ENCODE measurements at places on chromosomes 16 and 17.

GRCh38 chr16:52603015-52603414 is 56.1 kb upstream of the TOX3 start:
- no peak for DNase-seq

DNA sequence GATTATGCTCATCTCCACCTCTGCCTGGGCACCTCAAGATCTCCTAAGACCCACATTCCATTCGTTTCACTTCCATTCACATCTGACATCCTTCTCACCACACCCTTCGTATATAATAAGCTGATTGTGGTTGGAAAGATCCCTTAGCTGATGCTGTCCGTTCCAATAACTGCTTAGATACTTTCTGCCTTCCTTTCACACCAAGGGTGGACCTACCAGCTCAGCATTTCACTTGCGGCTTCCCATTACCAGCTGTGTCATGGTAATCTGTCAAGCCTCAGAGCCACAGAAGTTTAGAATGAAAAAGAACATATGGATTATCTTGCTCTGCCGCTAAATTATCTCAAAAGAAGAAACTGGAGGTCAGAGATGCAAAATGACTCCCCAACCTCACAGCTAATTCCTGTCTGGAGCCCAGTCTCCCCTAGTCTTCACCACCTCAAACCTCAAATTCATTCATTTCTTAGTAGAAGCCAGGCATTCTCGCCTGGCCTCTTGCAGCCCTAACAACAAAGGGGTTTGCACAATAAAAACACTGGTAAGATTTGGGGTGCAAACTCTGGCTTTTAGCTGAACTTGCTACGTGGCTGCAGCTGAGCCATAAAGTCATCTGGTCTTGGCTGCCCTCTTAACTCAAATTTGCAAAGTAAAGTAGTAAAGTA is 182.8 kb upstream of the HS3ST3A1 start:
- DNase-seq: no peak

DNA sequence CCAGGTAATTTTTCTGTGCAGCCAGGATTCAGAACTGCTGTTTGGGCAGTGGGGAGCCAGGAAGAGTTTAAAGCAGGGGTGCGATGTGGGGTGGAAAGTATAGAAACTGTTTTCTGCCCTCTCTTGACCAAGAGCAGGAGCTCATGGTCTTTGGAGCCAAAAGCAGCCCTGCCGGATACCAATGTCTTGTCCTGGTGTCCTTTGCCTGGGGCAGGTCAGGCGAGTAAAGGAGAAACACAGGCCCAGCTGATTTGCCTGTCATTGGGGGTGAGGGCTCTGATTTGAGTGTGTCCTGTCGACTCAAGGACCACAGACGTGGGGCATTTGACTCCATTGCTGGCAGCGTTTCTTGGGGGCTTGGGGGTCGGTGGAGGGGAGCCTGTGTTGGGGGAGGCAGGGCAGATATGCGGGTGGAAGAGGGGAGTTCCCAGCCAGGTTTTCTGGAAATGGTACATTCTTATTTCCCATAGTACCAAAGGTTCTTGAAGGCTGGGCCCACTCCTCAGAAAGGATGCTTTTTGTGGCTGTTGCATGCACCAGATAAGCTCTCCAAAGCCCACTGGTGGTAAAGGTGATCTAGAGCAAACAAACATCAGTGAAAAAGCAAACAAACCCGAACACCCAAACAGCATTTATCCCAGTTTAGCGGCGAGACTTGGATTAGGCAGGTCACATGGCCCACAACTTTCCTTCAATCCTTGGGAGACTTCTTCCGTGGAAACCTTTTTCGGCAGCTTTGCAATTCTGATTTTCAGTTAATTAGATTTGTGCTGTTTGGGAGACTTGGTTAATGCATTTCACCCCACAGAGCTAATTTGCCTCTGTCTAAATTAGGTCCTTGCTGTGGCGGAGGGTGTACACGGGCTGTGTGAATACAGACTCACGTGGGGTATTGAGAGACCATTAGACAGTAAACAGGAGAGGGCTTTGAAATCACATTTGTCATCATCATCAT is 59.0 kb downstream of the MSI2 start:
- no peak for DNase-seq

- DNase-seq: no peak
Observed at GRCh38 chr16:89442990-89443726, 47.2 kb downstream of the ANKRD11 start.

DNA sequence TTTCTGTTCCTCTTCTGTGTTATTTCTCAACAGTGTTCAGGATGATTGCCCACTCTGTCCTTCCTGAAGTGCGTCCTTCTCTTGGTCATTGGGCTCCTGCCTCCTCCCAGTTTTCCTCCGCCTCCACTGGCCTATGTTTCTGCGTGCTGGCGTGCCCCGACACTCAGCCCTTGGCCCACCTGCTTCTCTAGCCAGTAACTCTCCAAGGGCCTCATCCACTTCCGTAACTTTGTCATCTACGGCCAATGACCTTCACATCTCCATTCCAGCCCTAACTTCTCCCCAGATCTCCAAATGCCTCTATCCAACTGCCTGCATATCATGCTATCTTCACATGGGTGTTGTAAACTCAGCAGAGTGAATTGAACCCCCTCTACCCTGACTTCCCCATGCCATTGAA is 39.6 kb upstream of the RPL38 start:
- no peak for DNase-seq

GRCh38 chr17:77829843-77830799 is 128.4 kb upstream of the TNRC6C start:
- DNase-seq: peak; percentile 52

DNA sequence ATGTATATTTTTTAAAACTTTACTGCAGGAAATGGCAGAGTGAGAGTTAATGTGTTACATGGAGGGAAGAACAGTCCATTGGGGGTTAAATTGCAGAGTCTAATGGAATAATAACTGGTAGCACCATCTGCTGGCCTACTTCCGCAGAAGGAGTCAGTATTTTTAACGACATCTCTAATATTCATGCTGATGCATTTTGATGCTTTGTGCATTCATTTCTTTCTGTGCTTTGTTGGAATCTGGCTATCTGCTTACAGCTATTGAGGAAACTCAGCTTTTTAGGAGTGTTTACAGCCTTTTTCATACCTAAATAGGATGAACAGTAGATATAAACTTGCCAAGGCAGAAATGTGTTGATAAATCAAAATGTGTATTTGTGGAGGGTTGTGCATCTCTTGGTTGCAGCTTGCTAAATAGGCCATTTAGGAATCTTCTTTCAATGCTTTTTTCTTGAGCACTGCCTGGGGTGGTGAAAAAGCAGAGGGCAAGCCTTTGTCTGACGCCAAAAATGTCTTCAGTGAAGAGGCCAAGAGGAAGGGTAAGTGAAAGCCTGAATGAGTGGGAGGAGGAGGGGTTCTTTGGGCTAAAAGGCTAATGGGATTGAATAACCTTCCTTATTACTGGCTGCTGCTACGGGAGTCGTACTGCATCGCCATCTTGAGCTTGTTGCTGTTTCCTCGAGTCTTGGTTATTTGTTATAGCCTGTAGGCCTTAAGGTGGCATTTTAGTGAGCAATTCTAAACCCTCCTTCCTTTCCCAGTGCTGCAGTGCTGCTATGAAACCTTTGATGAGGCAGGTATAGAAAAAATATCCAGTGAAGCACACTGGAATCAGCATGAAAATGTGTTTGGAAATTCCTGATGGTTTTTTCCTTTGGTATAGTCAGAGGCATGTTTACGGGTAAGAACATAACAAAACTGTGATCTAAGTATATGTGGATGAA is 153.3 kb downstream of the CHD9 start:
- DNase-seq: no peak
